ENCODE measurements at places on chromosomes 2 and 18. TPM values are rescaled to one million over a fixed set of nuclear protein-coding genes. Genes with fewer than 3 reads are reported as not detected.
A peak's percentile ranks its signal among the peaks of the same experiment; 100 is the strongest.

DNA sequence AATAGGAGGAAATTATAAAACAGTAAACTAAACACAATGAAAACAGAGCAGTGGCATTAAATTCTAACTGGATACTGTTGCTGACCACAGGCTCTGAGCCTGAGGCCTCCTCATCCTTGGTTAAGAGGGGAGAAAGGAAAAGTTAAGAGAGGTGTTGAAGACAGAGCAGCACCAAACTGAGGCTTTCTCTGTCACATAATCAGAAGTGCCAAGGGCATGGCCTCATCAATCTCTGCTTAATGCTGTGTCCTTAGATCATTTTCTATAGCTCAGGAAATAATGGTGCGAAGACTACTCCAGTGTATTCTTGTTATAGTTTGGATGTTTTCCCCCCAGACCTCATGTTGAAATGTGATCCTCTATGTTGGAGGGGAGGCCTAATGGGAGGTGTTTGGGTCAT lies 160.9 kb upstream of the SLC1A4 start:
- DNase-seq: no peak

Gene CD207
- total RNA-seq: 0.78 TPM

Gene ICOS
- not detected for total RNA-seq

- DNase-seq: peak; percentile 74
Observed at GRCh38 chr2:63047321-63048279, 3.0 kb upstream of the OTX1 start.

DNA sequence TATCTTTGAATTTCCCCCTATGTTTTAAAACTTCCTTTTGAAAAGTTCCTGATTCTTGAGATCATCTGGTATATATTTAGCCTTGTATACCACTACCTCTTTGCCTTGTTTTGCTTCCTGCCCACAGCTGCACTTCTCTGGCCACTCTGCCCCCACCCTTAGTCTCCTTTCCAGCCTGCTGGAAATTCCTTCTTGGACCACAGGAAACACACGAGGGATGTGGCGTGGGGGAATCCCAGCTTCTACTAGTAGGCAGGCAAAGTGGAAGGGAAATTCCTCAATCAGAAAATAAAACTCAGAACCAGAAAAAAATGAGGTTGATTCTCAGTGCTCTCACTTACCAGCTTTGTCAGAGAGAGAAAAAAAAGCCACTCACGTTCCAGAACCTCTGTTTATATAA lies 13.4 kb downstream of the IL18RAP start:
- DNase-seq: no peak

DNA sequence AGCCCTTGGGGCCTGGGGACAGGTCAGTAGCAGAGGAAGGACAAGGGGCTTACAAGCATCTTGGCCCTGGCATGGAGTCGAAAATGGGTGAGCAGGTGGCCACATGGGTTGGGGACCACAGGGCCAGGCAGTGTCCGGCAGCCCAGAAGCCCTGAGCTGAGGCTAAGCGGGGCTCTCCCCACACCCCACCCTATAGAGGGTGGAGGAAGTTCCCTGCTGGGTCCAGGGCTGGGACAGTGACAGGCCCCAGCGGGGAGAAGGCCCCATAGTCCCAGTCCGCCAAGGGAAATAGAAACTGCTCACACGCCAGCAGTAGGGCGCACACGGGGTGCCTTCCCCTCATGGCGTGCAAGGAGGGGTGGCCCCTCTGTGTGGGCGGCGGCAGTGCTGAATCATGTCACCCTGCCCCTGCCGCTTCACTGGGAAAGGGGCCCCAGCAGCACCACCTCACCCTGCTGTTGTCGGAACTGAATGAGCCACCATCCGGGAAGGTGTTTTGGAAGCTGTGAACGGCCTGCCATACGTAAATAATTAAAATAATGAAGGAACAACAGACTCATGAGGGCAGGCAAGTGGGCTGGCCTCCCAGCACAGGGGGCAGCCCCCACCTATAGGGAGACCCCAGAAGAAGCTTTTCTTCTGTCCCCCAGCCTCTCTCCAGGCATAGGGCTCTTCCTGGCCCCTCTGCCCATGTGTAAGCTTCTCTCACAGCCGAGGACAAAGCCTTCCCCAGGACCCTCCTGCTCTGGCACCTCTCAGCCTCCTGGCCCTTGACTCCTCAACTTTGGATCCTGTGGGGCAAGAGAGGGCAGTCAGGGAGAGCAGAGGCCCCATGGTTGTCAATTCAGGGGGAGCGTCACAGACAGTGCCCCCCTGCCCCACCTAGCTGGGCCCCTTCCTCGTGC lies 12.7 kb upstream of the DUSP2 start:
- DNase-seq: peak; percentile 69

DNA sequence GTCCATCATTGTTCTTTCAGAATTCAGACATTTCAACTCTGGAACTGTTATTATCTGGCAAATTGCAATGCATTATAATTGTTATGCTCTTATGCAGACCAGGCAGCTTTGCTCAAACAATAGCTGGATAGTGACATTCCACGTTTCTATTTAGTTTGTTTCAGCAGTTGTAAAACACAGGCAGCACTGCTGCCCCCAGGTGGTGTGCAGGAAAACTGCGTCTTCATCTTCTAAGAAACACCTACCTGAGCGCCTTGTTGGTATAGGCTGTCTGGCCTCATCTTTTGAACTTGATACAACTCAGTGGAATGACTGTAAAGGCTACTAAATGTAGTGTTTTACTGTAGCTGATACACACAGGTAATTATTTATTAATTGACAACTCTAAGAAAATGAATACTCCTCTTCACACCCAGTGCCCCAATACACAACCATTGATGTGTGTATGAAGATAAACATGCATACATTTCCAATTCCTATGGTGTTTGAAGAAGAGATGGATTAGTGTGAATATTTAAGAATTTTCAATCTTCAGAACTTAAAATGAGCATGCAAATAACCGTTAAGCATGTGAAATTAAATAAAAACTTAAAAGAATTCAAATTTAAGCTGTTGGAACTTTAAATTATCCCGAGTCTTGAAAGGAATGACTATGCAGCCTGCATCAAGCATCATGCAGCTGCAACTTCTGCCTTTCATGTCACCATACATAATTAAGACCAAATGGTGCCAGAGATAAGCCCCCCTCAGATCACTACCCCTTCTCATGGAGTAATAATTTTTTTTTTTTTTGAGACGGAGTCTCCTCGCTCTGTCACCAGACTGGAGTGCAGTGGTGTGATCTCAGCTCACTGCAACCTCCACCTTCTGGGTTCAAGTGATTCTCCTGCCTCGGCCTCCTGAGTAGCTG lies 85.6 kb downstream of the CD8B2 start:
- no peak for DNase-seq

Gene LDLRAD4
- 112 TPM for total RNA-seq

DNA sequence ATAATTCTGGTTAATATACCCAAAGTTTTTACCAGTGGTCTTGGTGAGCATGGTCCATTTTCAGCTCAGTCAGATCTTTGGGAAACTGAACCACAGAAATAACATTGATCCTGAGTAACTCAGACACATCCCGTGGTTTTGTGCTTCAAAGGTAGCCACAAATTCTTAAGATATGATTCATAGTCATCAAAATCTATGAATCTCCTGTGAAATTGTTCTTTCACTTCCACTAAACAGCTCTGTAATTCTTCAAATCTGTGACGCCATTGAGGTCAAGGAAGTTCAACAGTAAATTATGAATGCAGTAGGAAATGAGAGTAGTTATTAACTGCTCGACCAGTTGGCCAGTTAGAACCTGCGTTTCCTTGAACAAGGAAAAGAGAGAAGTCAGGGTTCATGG lies 147.3 kb downstream of the IRS1 start:
- no peak for DNase-seq

DNA sequence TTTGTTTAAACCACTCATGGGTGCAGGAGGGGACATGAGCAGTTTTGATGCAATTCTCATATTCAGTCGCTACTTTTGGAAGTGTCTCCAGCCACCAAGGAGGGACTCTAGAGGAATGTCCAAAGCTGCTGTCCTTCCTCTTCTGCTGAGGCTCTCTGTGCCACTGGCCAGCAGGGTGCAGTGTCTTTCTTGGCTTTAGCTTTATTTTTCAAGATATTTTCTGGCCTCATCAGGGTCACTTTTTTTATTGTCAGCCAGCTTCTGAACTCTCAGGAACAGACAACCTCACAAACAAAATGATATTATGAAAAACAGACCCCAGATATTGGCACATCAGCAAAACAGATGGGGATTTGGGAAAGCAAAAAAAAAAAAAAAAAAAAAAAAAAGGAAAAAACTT lies 289.3 kb upstream of the ZSWIM2 start:
- peak; percentile 59 for DNase-seq

- no peak for DNase-seq
Observed at GRCh38 chr2:71379086-71379485, 47.5 kb downstream of the ZNF638 start.

DNA sequence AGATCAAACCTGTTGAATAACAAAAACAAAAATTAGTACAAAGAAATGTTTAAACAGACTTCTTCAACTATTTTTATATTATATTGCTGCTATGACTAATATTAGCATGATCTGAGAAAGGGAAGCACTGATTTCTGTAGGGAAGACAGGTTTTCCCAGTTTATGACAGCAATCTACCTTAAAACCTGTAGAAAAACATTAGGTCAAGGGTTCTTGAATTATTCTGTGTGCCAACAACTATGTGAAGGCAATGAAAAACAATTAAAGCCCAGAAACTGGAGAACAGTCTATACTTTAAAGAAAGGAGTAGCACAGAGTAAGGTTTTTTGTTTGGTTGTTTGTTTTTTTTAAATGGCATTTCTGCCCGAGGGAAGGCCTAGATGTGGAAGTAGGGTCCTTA lies 23.3 kb downstream of the PUM2 start:
- DNase-seq: no peak

GRCh38 chr2:24490181-24490689 lies 819 bp upstream of the NCOA1 start:
- DNase-seq: peak; percentile 48

- no peak for DNase-seq
Observed at GRCh38 chr2:37459095-37459981, 114.9 kb downstream of the QPCT start.

DNA sequence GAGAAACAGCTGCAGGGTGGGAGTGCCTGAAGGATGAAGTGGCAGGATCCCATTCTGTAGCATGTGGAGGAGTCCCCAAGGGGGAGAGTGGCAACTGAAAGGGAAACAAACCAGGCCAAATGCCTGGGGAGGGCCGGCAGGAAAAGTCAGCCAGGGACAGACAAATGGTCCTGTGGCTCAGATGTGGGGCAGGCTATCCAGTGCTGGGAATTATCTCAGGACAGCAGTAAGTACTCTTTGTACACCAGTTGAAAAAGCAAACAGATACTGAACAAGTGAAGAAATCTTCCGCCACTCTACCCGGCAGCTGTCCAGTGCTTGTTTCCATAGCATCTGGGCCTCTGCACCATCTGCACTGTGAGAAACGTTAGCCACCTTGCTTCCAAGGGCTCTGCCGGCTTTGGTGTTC lies 408.9 kb downstream of the LRATD1 start:
- DNase-seq: no peak

Gene ALPI
- not detected for total RNA-seq

Gene VWA3B
- total RNA-seq: 0.36 TPM

GRCh38 chr2:18506883-18507509 lies 53.5 kb downstream of the RDH14 start:
- DNase-seq: no peak

DNA sequence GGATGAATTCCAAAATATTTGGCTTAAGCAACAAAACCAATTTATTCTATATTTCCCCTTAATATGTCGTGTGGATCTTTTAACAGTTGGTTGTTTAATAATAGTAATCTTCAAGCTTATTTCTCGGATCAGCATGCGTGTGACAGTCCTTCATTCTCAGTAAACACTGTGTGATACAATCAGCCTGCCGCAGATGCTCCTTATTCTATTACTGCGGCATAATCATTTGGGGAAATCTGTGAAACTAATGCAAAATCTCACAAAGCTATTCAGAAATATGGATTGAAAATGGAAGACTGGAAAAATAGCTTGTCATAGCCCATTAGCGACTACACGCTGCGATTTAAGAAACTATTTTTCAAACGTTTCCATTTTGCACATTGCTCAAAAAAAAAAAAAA lies 36.9 kb downstream of the LINC00305 start:
- DNase-seq: no peak

Gene CD8B2
- 0.09 TPM for total RNA-seq

Gene GATA6
- total RNA-seq: 28.7 TPM

Gene ALK
- total RNA-seq: 0.13 TPM

GRCh38 chr2:72994991-72995380 lies 76.5 kb downstream of the SFXN5 start:
- peak; percentile 62 for DNase-seq

Gene ARHGAP15
- 26.2 TPM for total RNA-seq

GRCh38 chr18:47758000-47758399 lies 172.5 kb downstream of the SMAD2 start:
- no peak for DNase-seq

GRCh38 chr18:36449451-36449850 lies 151.9 kb downstream of the FHOD3 start:
- no peak for DNase-seq

DNA sequence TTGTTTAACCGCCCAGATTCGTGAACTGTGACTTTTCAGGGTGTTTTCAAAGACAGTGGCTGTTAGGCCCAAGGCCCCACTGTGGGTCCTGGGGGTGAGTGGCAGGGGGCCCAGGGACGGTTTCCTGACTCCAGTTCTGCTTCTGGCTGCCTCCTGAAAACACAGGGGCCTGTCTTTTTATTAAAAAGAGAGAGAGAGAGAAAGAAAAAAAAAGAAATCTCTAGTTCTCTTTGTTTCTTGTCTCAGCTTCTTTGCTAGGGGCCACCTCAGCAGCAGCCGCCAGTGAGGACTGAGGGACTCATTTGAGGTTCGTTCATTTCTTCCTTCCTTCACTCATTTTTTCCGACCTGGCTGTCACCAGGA lies 15.4 kb upstream of the E2F6 start:
- no peak for DNase-seq

- no peak for DNase-seq
Observed at GRCh38 chr2:219829667-219830352, 202.4 kb downstream of the SLC4A3 start.

DNA sequence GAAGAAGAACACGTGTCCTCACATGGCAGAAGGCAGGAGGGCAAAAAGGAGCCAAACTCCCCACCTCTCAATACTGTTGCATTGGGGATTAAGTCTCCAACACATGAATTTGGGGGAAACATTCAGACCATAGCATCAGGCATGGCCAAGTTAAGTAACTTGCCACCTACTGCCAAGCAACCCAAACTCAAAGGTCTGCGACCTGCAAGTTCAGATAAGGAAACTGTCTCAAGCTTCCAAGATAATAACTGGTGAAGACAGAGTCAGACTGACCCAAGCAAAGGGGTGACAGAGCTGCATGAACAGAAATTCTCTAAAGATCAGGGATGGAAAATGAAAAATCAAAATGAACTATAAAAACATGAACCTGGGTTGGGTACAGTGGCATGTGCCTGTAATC lies 188.7 kb upstream of the SIX3 start:
- DNase-seq: no peak

GRCh38 chr2:64230540-64230939 lies 86.3 kb upstream of the PELI1 start:
- DNase-seq: no peak

Gene FOXI3
- not detected for total RNA-seq

DNA sequence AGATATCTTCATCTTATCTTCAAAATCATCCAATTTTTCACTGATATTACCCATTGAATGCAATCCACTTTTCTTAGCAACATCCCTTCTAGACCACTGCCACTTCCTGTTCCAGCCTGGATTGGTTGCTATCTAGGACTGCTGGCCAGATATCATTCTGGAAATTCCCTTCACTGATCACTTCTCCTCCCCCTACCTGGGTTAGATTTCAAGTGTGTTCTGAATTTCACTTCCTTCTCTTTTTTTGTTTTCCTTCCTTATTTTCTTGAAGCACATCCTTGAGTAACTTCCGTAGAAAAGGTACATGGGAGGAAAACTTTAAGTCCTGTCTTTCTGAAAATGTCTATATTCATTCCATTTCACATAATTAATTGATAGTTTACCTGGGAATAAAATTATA lies 82.0 kb upstream of the IL1R2 start:
- no peak for DNase-seq

Gene CCDC141
- total RNA-seq: 3.9 TPM

Gene PPP1R7
- total RNA-seq: 46.1 TPM

Measured in aorta (tissue), 5 donors.